ENCODE measurements at places on chromosomes 6 and 20. TPM values are rescaled to one million over a fixed set of nuclear protein-coding genes. Genes with fewer than 3 reads are reported as not detected.
A peak's percentile ranks its signal among the peaks of the same experiment; 100 is the strongest.

Gene RTN4IP1
- 7.9 TPM for total RNA-seq

- no peak for DNase-seq
- H3K27me3 ChIP-seq: no peaks in the 10 kb centered on the region
- H3K4me3 ChIP-seq: peak overlapping the region; percentile 45
- H3K36me3 ChIP-seq: peaks cover 64% of the 10 kb centered on the region
- H3K27ac ChIP-seq: peak overlapping the region; percentile 58
Measured at GRCh38 chr6:149728499-149729234, 10.8 kb upstream of the LATS1 start.

DNA sequence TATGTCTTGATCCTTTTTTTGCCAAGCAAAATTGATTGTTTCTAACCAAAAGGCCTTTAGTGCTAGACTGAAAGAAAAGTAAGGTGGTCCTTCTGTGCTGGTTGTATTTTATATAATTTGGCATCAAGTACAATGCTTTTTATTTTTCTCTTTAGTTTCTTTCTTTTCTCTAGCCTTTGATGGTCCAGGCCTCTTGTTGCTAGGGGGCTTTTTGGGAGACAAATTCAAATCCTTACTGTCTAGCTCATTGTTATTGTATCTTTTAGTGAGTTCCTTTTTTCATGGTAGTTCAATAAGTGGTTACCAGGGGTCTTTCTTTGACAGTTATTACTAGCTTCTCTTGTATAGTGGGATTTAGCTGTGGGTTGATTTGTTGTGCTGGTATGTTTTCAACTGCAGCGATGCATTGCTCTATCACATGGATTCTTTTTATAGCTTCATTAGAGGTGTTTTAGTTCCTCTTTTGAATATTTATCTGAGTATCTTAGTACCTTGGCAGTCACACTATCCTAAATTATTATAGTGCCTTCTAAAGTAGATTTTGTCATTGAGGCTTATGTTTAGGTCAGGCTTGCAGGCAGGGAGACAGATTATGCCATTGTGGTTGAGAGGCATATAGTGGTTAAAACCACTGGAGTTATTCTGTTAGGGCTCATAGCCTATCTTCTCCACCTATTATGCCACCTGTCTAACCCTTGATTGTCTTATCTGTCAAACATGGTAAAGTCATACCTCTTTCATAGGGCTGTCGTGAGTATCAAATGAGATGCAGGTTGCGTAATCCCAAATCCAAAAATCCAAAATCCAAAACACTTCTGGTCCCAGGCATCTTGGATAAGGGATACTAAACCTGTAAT, 49.5 kb downstream of the KCNS1 start:
- peaks cover 76% of the 10 kb centered on the region for H3K36me3 ChIP-seq
- H3K27ac ChIP-seq: peak overlapping the region; percentile 0
- peaks cover 58% of the 10 kb centered on the region for H3K4me1 ChIP-seq
- no peak for DNase-seq
- H3K27me3 ChIP-seq: no peaks in the 10 kb centered on the region
- no peak overlapping the region for H3K4me3 ChIP-seq

Gene REM1
- not detected for total RNA-seq

Gene LPA
- not detected for total RNA-seq

Gene TBXT
- total RNA-seq: not detected

Measured in activated T-helper 2 cell treated with anti-CD3 and anti-CD28 coated beads, Interferon-gamma antibody, Interleukin-2, Interleukin-4, amounts not matched to agents 10 μg/mL and 5 μg/mL and 100 μg/mL, durations not matched to agents 14 hours and 24 hours and 36 hours (primary cell).